EH (cell line): ENCODE measurements at places on chromosomes 7 and 10.

GRCh38 chr7:106276513-106276912 lies 8.3 kb downstream of the NAMPT start:
- DNase-seq = no peak

DNA sequence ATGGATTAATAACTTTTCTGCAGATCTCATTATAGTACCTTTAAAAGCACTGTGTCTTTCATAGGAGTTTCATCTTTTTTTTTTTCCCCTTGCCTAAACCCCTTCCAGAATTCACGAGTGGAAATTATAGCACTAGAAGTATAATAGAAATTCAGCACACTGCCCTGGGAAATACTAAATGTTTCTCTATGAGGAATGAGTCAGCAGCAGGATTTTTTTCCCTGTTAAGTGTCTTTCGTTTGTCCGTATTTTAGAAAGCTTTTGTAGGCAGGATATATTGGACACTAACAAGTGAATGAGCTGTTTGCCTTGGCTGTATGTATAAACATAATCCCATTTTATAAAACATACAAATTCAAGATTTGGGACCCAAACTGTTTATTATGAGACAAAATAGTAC lies 105.8 kb downstream of the EXOC4 start:
- DNase-seq = peak; percentile 43

DNA sequence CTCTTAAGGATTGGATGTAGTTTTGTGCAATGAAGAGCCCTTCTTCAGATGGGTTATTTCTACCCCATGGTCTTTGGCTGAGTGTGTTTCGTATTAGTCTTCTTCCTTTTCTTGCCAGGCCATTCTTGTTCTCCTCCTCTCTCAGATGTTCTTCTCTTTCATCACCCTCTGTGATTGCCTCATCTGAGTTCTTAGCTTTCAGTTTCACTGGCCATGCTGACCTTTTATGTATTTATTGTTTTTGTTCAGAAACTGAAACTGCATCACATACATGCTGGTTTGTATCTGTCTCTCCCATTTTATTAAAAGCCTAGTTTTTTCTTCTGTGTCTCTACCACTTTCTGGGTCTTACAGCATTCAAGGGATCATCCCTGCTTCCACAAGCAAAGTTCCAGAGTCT lies 21.7 kb upstream of the PCGF5 start:
- DNase-seq = peak; percentile 77

GRCh38 chr7:111588065-111588433 lies 25.8 kb upstream of the IMMP2L start:
- DNase-seq = peak; percentile 31

- DNase-seq = no peak
Observed at GRCh38 chr7:100590077-100590737, 4.1 kb downstream of the FBXO24 start.

DNA sequence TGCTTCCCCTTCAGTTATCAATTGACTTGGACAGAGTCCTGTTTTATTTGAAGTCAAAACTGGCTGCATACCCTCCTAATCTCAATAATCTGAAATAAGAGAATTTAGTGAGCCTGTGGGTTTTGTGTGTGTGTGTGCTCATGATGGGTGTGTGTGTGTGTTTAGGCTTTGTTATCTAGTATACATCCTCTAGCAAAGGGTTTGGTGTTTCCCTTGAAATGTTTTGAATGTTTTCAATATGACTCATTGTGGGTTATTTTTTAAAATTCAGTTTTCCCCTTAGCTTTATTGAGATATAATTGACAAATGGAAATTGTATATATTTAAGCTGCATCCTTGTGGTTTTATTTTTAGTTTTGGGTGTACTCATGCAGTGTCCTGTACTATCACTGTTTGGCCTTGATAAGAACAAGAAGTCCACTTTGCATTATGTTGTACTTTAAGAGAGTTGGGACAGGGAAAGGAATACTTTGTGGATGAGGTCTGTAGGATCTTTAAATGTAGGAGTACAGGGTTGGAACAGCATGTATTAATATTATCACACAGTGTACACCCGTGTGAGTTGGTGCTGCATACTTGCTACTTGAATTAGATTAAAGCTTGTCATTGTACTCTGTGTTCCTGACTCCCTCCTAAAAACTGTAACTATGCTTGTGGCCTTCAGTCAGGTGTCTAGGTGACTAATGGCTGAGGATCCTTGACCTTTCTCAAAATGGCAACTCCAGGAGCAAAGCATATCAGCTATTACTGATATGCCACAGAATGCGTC lies 58.3 kb downstream of the VCL start:
- DNase-seq = peak; percentile 77

- no peak for DNase-seq
Observed at GRCh38 chr7:154947604-154948003, 55.3 kb downstream of the PAXIP1 start.

- no peak for DNase-seq
Observed at GRCh38 chr7:135939261-135939812, 37.8 kb downstream of the MTPN start.

- no peak for DNase-seq
Observed at GRCh38 chr10:104809288-104810090, 168.4 kb downstream of the SORCS3 start.

GRCh38 chr10:12639996-12640944 lies 290.9 kb downstream of the CAMK1D start:
- no peak for DNase-seq

GRCh38 chr10:5575144-5575481 lies 50.4 kb downstream of the CALML3 start:
- no peak for DNase-seq

GRCh38 chr10:8416192-8416701 lies 361.8 kb downstream of the GATA3 start:
- DNase-seq = no peak

DNA sequence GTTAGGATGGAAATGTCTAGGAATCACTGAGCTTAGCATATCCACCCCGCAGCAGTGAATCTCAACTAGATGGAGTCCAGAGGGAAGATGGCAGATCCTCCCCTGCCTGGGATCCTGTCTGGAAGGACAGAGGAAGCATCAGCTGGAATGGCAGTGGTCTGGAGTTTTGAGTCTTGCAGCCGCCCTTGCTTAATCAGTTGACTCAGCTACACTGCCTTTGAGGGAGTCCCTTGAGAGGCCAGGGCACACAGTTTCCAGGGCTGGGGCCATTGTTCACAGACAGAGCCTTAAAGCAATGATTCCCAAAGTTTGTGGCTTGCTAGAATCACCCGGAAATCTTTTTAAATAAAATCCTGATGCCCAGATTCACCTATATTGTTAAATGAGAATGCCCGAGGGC lies 128.1 kb downstream of the NT5C2 start:
- no peak for DNase-seq

DNA sequence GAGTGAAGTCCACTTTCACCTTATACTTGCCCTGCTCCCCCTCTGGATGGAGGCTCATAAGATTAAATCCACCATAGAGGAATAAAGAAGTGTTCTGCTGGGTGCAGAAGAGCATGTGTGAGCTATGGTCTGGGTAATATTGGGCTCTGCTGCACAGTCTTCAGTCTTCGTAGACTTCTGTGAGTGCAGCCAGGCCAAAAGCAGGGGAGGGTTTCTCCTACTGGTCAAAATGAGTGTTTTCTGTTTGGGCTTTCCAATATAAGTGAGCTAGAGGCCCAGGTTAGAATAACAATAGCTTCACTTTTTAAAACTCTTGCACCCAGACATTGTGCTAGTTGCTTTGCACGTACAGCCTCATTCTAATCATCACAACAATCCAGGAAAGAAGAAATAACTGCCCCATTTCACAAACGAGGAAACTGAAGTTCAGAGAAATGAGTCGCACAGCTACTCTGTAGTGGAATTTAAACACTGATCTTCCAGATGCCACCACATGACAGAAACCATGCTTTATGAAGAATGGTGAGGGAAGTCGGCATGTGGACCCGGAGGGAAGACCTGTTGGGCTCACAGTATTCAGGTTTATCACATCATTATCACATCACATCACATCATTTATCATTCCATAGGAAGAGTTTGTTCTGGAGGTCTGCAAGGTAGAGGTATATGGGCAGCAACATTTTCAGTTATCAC lies 23.8 kb upstream of the MSMB start:
- DNase-seq = peak; percentile 40

GRCh38 chr10:47261556-47261955 lies 38.4 kb upstream of the GDF10 start:
- no peak for DNase-seq

- DNase-seq = peak; percentile 95
Observed at GRCh38 chr7:101165075-101165957, at the start of gene VGF. TSS of gene VGF (minus strand) at chr7:101165569. CDS start at chr7:101164843, 726 bp downstream.
